ENCODE measurements at places on chromosomes 3 and 15.

- DNase-seq, result peak; percentile 26
These were observed at the start of gene SLCO3A1 for GRCh38 chr15:91853511-91853947. TSS of gene SLCO3A1 (plus strand) at chr15:91853708.

- no peak for DNase-seq
These were observed 332.8 kb downstream of the ULK4 start for GRCh38 chr3:41629072-41629471.

- DNase-seq, result no peak
These were observed 9.5 kb upstream of the DPPA4 start for GRCh38 chr3:109346770-109347295.

DNA sequence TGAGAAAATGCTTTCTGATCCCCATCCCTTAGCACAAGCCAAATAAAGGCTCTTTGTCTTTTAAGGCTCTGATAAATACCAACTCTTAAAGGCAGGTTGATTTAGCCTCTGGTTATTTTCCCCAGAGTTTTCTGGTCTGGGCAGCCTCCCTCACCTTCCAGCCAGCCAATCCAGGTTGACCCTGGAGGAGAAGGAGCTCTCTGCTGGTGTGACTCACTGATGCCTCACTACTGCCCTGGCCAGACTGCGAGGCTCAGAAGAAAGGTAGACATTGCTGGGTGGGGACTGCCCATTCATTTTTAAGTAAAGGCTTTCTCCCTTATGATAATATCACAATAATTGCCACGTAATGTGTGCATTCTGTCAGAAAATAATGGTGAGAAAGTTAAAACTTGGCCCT lies 37.1 kb downstream of the SLCO3A1 start:
- no peak for DNase-seq

GRCh38 chr3:196688349-196688748 lies 23.7 kb downstream of the CEP19 start:
- DNase-seq, result no peak
